Stimulated activated CD4-positive, alpha-beta T cell treated with anti-CD3 and anti-CD28 coated beads, Interleukin-4, amount 100 ng/mL, for 1 hour (primary cell): ENCODE measurements at places on chromosomes 11 and 22.

DNA sequence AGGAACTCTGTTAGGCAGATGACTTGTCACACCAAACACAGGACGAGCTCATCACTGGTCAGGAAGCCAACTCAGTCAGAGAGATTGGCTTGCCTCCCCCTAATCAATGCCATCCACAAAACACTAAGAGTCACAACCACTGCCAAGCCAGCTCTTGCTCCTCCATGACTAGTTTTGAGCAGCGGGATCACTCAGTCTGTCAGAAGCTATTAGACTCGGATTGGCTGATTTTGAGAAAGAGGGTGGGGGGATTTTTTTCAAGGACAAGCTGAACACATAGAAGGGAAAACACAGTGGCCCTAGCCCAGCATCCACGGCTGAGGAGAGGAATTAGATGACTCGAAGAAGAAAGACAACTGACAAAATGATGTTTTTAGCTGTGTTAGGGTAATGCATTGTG is 55.9 kb downstream of the SEZ6L start:
- DNase-seq: no peak

DNA sequence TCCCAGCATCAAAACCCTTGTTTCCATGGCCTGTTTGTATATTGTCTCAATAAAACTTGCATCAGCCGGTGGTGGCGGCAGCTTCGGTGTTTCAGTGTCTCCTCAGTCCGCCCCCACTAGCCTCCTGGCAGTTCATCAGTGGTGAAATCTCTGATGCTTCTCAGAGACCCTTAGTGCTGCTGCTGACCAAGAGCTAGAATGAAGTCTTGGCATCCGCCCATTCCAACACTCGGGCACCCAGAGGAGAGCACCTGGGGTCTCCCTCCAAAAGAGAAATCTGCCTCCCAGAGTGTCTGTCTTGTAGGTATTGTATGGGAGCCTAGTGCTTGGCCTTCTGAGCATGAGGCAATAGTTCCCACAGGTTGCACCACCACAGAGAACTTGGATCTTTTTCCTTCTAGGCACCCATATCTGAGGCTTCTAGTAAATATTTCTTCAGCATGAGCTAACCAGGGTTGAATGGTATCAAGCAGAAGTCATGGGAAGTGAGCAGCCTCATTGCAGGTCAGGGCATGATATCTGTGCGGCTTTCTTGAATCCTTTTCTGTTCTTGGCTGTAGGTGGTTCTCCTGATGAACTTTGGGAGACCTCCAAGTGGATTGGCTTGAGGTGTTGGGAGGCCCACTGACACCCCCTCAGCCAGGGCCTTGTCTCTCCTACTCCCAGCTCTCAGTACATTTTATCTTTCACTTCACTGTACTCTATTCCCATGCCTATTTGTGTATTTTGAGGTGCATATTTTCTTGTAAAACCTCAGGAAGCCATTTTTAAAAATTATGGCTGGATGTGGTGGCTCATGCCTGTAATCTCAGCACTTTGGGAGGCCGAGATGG is 13.2 kb upstream of the AIFM3 start:
- DNase-seq: no peak

DNA sequence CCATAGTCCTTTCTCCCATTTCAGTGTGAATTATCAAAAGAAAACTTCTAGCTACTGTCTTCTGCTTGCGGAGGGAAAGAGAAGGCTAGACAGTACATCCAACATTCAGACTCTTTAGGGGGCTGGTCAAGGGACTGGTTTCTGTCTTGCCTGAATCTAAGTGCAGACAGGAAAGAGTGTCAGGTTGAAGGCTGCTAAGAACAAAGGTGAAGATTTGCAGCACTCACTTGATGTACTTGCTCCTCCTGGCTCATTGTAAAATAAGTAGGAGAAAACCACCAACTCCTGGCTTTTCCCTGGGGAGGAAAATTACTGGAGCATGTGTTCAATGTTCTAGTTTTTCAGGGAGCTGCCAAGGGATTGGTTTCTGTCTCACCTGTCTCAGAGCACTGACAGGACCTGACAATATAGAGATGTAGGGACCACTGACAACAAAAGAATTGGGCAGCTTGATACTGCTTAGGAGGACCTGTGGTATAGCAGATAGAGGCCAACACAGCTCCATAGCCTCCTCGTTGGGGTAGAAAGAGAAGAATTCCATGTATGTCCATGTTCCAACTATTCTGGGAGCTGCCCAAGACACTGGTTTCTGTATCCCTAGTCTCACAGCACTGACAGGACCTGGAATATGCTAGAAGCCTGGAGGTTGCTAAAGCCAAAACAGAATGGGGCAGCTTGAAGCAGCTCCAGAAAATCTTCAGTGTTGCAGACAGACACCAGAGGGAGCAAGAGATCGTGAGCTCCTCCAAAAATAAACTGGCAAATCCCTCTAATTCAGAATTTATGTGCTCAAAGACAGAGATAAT is 39.7 kb upstream of the MMP12 start:
- no peak for DNase-seq

- DNase-seq: no peak
Measured at GRCh38 chr11:15645201-15645600, 530.5 kb downstream of the INSC start.

DNA sequence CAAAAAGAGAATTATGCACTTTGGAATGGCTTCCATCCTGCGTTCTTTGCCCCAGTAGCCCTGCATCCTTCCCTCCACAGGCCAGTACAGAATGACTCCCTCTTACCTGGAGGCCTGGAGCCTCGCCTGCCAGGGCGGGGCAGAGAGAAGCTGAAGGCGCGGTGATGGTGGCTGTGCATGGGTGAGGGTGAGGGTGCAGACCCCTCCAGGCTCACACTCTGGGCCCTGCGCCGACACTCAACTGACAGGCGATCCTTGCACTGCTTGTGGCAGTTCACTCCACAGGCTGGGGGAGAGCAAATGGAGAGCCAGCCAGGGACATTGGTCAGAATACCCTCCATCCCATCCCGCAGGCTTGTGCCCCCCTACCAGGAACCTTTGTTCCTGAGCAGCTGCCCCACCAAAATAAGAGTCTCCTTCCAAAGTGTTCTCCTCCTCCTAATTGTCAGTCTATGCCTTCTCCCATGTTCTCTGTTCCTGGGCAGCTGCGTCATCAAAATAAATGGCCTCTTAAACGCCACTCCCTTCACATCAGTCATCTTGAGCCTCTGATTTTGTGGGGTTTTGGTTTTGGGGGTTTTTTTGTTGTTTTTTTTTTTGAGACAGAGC is 5.9 kb upstream of the NRXN2 start:
- DNase-seq: no peak

DNA sequence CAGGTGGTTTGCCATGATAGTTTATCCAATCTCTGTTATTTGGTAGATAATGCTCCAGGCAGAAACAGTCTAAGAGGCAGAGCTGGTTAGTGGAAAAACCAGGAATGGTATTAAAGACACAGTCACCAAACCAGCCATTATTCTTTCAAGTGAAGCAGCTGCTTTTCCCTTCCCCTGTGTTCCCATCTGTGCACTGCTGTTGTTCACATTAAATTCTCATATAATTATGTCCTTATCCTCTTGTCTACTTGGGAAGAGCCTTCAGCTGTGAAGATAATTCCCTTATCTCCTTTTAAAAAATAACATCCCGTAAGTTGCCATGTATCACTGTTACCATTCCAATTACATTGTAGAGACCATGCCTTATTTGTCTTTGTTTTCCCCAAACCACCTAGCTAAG is 5.2 kb upstream of the TBCEL start:
- DNase-seq: no peak

DNA sequence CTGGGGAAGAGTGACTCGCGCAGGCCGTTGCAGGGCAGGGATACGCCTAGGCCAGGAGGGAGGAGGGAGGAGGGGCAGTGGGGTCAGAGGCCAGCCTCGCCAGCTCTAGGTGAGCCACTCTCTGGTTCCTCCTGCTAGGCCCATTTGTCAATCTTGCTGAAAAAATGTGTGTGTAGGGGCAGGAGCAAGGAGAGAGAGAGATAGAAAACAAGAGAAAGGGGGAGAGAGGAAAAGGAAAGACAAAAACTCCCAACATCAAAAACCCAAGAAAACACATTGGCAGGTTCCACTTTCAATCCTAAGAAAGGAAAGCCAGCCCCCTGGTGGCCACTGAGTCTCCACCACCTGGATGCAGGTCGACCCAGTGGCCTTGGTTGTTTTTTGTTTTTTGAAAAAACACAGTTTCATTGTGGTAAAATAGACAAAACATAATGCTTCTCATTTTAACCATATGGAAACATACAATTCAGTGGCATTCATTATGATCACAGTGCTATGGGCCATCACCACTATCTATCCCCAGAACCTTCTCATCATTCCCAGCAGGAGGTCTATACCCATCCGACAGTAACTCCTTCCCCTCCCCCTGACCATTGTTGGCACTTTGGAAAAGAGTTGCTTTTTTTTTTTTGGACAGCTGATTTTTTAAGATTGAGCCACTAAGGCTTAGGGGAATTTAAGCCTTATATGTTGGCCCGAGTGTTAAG is 10.9 kb downstream of the OMP start:
- DNase-seq: peak; percentile 21

DNA sequence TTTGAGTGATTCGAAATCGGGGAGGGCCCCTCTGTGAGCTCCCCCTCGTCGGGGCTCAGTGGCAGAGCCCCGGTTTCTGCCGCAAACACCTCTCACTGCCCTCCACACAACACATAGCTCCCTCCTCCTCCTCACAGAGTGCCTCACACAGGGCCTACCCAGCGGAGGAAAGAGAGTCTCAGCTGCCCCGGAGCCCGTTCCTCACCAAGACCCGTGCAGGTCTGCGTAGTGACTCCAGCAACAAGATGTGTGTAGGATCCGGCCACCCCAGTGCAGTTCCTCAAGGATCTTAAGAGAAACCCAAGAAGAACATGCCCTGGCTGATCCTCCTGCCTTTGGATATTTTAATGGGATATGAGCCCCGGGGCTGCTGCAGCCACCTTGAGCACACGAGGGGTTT is 238.4 kb downstream of the BRD1 start:
- no peak for DNase-seq

GRCh38 chr22:42613872-42614301 is 796 bp downstream of the POLDIP3 start:
- peak; percentile 29 for DNase-seq

DNA sequence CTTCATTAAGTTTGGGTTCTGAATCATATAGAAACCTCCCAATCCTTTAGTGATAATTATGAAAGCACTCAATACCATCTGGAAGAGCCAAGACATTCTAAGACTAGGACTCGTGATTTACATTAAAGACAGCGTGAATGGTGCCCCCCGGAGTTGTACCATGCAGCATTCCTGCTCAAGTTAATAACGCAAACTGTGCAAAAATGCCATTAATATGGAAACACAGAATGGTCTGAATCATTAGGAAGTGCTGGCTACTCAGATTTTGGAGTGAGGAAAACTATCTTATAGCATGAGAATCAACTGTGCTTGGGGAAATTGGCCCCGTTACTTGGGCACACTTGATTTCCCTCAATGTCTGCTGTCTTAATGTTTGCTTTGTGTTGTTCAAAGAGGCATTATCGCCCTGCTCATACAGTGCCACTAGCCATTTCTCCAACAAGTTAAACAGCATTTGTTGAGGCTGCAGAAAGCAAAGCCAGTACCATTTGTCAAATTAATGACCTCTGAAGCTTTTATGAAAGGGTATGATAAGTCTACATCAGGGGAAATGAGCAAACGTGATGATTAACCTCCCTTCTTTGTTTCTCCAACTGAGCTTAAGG is 18.5 kb upstream of the TPH1 start:
- DNase-seq: no peak

GRCh38 chr11:17714356-17714854 is 5.0 kb upstream of the MYOD1 start:
- DNase-seq: no peak

GRCh38 chr11:12410006-12410728 is 32.8 kb downstream of the PARVA start:
- DNase-seq: no peak

DNA sequence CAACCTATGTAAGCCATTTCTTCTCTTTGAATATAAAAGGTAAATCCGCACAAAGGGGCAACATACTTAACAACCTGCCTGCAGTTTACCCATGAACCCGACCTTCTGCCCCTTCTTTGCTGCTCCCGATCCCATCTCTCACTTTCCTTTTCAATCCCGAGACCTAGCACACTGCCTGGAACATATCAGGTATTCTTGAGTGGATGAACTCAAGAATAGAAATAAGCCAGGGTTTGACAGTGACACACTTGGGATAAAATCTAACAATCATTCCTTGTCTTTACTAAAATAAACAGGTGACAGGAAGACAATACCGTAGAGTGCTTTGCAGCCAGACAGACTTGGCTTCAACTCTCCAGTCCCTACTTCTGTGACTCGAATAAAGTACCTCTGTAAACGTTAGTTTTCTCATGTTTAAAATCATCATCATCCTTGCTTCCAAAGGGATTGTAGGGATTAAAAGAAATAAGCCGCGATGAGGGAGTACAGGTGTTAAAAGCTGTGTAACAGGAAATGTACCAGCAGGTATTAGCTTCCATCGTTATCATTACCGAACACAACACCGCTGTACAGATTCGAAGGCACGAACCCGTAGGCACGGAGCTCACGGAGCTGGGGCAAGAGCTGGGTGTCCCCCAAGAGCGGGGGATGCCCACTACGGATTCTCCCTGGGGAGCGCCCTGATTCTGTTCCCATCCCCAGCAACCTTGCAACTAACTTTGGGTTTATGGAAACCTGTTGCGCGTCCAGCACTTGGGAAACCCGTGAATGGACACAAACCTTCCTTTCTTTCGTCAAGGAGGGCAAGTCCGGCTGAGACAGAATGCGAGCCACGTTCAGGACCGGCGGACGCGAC is 720 bp downstream of the UFD1 start:
- no peak for DNase-seq

- no peak for DNase-seq
Measured at GRCh38 chr22:32720924-32721323, 80.6 kb upstream of the TIMP3 start.

- no peak for DNase-seq
Measured at GRCh38 chr11:70605468-70605815, 207.1 kb downstream of the CTTN start.

DNA sequence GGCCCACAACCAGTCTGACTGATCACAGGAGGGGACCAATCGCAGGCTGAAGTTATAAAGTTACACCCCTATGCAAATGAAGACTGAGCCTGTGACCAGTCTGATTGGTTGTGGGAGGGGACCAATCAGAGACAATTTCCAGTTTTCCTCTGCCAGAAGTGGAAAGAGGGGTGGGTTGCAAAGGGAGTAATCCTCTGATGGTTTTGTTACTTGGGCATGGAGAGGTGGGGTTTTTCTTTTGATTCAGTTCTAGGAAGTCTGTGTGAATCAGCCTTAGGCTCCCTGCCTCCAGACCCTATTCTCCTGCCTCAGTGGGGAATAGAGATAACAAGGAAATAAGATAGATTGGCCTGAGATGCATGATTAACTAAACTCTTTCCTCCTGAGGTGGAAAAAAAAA is 9.9 kb downstream of the OR6M1 start:
- DNase-seq: no peak

GRCh38 chr22:46352691-46353386 is 17.3 kb downstream of the TRMU start:
- no peak for DNase-seq

- no peak for DNase-seq
Measured at GRCh38 chr11:66685276-66686099, 7.8 kb upstream of the RBM4B start.
